Choroid plexus epithelial cell (primary cell): ENCODE measurements at places on chromosomes 6 and 20.

GRCh38 chr6:124613031-124613430 lies 349.2 kb upstream of the RNF217 start:
- DNase-seq, result no peak

DNA sequence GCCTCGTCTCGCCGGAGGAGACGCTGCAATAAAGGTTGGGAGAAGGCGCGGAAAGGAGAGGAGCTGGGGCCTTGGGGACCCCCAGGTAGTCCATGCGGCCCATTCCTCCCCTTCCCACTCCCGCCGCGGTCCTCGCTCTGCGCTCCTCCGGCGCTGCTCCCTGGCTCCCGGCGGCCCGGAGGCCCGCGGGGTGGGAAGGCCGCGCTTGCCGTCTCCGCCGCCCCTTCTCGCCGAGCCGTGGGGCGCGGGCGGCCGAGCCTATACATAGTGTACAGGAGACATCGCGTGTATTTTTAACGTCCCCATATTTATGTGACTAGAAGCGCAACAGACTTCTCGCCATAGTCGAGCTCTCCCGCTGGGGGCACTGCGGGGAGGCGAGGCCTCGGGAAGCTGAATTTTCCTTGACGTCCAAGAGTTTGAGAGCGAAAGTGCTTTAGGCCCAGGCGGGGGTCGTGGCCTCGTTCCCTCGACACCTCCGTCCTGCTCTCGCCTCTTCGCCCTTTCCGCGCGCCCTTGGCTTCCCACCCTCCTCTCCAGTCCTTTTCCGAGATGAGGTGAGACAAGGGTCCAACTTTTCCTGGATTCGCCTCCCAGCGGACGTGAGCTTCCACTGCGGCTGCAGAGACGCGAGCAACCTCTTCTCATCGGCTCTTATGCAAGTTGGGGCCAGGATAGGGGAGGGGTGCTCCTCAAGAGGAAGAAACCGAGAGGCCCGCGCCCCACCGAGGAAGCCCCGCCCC lies 29.0 kb downstream of the SLC12A5 start:
- peak; percentile 51 for DNase-seq

GRCh38 chr20:1382670-1383069 lies 10.2 kb downstream of the FKBP1A start:
- no peak for DNase-seq

GRCh38 chr6:75106426-75106825 lies 99.4 kb downstream of the COL12A1 start:
- no peak for DNase-seq

DNA sequence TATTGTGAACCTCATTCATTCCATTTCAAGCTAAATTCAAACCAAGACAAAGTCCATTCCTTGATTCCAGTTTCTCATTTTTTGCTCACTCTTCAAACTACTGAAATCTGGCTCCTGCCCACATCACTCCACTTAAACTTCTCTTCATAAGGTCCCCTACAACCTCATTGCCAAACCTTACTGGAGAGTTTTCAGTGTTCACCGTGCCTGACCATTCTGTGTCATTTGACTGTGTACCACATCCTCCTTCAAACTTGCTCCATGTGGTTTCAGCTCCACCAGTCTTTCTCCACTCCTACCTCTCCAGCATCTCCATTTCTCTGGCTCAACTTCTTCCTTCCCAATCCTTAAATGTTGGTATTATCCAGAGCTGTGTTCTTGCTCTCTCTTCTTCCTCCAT lies 38.5 kb upstream of the TAB2 start:
- DNase-seq, result no peak
